Cerebellar nuclear complex (tissue), 1 donor: ENCODE measurements at places on chromosomes 4 and X.

- no peak for DNase-seq
Observed at GRCh38 chr4:33255094-33255493, 2534.9 kb downstream of the PCDH7 start.

DNA sequence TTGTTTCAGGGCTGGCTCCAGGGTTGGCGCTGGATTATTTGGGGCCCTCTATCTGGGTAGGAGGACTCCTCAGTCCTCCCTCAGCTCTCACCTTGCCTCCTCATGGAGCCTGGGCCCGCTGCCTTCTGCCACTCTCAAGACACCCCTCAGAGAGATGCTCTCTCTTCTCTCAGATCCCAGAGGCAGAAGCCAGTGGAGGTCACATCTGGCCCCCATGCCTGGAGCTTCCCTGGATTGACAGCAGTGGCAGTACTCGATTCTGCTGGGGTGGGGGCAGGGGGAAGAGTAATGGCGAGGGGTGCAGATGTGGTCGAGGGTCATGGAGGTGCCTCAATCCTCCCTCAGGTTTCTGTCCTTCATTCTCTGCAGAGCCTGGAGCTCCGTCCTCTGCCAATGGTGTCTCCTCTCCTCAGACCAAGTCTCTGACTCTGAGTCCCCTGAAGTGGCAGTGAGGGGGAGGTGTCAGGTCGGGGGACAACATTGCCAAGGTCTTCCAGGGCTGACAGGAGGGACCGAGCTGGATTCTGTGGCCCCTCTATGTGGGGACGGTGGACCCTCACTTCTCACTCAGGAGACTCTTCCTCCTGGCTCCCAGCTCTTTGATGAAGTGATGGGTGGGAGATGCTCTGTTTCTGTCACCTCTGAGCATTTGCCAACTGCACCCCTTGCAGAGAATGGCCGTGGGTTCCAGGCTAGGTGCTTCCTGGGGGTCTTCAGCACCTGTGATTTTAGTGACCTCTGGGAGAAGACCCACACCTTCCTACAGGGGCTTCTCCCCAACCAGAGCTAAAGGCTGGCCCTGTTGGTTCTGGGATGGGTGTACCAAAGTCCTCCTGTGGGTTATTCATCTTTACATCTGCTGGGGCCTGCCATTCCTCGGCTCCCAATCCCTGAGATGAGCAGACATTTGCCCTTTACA, 10.9 kb upstream of the HSFX1 start:
- DNase-seq, result no peak

GRCh38 chr4:174689618-174690017, 139.4 kb downstream of the GLRA3 start:
- DNase-seq, result no peak

DNA sequence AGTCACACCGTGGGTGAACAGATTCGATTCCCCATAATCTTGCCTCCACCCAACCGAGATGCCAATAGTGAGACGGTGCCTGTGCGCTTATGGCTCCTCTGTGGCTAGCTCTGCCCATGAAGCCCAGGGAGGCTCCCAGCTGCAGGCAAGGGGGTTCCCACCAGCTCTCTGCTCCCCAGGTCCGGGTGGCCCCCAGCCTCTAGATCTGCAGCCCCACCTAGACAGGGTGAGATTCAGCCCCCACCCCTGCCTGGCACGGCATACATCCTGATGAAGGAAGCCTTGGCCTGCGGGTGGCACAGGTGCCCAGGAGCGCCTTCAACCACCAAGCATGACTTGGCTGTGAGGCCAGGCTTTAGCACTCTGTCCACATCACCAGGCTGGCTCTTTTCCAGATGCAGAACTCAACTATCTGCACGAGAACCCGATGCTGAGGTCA, 40.6 kb downstream of the WDR1 start:
- no peak for DNase-seq

GRCh38 chr4:157992948-157993839, 179.6 kb downstream of the GASK1B start:
- DNase-seq, result no peak

DNA sequence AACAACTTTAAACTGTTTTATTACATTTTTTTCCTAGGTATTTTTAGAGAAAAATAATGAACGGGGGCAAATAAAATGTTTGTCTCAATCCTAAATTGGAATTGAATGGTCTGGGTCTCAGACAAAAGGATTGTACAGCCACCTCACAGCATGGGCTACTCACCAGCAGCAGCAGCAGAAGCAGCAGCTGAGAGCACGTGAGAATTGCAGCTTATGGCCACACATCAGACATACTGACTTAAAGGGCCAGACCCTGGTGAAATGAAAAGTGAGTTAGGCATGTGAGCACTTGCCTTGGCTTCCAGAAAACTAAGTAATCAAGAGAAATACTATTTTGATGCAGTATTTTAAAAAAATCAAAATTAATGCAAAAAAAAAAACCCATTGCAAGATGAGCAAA, 56.6 kb downstream of the AASDH start:
- no peak for DNase-seq

DNA sequence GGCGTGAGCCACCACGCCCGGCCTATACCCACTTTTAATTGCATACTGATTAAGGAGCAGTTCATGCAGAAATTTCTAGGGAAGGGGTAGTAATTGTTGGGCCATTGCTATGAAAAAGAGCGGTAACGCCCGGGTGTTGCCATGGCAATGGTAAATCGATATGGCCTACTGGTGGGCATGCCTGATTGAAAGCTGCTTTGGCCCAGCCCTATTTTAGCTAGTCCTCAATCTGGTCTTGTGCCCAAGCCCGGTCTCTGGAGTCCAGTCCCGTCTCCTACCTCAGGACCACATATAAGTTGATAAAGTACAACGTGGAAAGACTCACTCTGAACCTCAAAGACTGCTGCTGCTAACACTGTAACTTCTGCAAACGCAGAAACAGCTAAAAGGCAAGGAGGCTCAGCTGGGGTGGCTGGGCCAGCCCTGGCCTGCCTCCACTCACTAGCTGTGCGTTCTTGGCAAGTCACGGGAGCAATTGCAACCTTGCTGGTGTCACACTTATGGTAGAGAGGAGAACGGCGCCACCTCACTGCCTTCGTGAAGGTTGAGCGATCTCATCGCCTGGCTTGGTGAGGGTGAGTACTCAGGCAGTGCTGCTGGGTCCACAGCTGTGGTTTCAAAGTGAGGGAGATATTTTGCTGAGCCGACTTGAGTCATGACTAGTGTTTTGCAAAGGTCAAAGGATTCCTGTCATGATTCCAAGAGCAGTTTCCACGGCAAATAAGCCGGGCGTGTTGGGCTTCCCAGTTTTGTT, 57.0 kb upstream of the GRPEL1 start:
- no peak for DNase-seq

DNA sequence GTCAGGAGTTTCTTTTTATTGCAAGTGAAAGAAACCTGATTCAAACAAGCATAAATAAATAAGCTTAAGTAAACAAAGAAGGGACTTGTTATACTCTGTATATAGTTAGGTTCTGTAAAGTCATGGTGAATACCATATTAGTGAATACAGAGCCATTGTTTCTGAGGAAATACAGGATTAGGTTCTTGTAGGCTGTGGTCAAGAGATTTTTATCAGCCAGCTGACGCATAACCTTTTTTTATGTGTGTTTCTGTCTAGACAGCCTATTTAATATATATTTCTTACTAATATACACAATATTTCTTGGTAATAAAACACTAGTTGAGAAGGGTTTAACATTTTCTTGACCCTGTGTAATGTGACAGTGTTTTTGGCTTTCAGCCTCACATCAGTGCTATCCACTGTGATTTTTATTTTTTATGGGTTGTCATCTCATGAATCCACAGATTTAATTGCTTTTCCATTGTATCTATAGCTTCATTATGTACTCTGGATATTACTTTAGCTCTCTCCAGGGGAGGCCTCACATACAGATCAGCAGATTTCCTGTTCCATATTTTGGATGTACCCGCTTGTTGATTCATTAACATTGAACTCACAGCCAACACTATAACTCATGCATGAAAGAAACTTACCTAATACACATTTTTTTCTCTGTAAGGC, 8.0 kb downstream of the HERC3 start:
- DNase-seq, result no peak

- no peak for DNase-seq
Observed at GRCh38 chr4:105241451-105241850, 94.8 kb downstream of the TET2 start.

- DNase-seq, result no peak
Observed at GRCh38 chr4:48081196-48081595, 52.9 kb downstream of the TXK start.

- DNase-seq, result no peak
Observed at GRCh38 chr4:101287324-101287723, 60.0 kb downstream of the PPP3CA start.

GRCh38 chr4:125115476-125115875, 199.3 kb upstream of the FAT4 start:
- DNase-seq, result no peak

GRCh38 chrX:43753637-43754036, 97.5 kb downstream of the MAOA start:
- DNase-seq, result no peak

- no peak for DNase-seq
Observed at GRCh38 chrX:40539214-40540142, 41.3 kb upstream of the ATP6AP2 start.

- DNase-seq, result no peak
Observed at GRCh38 chrX:112991801-112992200, 151.2 kb upstream of the AMOT start.

GRCh38 chrX:71912156-71912555, 1.5 kb downstream of the NHSL2 start:
- DNase-seq, result no peak

DNA sequence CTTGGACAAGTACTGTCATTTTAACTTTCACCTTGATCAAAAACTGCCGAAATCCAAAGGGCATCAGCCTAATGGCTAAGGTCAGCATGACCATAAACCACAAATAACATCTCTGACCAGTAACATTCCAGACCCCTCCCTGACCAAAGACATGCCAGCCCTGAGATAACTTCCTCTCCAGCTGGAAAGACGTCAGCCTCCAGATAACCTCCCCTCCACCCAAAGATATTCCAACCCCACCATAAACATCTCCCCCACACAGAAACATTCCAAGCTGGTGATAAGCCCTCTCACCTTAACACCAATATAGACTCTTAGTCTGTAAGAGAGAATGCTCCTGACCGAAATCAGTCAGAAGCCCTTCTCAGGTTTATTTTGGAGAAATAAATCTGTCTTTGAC, 7.4 kb downstream of the PPP1R2C start:
- no peak for DNase-seq

DNA sequence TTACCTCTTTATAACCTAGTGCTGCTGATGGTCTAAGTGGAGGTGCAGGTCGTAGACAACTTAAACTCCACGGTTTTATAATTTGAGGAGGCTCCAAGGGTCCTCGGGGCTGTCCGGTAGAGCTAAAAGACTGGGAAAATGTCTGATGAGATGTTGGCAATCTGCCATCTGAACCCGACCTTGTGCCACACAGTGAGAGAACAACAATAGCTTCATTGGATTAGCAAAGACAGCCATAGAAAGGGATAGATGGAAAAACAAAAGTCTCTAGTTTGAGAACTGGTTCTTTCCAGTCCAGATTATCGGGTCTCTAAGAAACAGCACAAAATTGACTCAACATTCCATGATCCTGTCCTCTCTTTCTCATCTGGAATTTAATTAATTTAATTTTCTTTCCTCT, 31.6 kb downstream of the CD40LG start:
- no peak for DNase-seq

- no peak for DNase-seq
Observed at GRCh38 chrX:30627818-30628652, 25.2 kb upstream of the GK start.

DNA sequence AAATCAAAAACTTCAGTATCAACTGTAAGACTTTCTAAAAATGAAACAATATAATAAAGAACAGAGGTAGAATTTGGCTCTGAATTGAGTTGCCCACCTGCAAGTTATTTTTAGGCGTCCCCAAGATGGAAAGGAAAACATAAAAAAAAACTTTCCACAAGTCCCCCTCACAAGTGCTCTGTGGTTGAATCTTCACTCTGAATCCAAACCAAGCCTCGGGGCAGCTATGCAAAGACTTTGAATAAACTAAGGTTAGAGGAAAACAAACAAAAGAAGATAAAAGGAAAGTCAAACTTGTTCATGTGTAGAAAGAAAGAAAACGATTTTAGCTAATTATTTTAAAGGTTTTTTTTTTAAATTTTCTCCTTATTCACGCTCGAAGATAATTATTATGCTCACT, 372.4 kb upstream of the SLIT2 start:
- DNase-seq, result no peak

DNA sequence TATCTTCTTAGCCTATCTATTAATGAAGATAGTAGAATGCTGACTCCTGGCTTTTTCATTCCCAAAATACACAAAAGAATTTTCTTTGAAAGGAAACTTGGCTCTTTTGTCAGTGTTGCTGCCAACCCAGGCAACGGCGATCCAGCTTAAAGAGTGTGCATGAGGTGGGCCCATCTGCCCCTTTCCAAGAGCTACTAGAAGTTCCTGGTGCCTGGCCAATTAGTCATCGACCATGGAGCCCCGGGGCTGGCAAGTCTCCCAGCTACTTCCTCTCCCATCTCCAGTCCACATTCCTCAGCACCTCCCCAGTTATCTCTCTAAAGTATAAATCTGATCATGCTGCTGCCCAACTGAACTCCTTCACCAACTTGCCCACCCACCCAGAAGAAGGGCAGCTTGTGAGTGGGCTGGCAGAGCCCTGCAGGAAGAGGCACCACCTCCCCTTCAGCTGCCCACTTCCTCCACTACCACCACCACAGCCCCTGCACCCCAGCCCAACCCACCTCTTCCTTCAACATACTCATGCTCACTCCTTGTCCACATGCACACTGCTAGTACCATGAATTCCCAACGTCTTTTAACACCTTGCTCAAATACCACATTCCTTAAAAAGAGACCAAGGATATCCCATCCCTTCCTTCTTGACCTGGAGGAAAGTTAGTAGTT, 158.2 kb upstream of the MAP3K15 start:
- DNase-seq, result no peak

DNA sequence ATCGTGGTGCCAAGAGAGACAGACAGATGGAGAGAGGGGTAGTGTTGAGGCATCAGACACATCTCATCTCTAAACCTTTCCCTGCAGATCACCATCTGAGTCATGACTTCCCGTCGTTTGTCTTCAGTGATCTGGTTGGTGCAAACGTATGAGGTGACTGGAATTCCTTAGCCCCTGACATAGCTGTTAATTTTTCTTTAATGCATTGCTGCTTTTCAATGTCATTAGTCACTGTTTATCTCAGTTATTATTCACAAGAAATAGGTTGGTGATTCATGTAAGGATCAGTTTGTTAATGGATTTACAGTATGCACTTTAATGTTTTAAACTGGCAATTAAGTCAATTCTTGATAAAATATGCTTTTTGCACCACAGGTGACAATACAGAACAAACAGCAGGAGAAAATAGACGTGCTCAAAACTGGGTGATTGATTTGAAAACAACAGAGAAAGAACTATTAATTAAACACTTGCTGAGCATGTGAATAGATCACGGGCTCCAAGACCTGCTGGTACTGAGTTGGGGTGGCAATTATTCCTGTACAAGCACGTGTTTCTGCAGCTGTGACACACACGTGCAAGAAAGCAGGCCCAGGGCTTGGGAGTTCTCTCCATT, 1.3 kb upstream of the TMEM154 start:
- DNase-seq, result no peak
